NAMALWA (cell line): ENCODE measurements at places on chromosomes 7 and 10.

GRCh38 chr10:88991899-88992320 lies 1.3 kb downstream of the FAS start:
- no peak for DNase-seq

DNA sequence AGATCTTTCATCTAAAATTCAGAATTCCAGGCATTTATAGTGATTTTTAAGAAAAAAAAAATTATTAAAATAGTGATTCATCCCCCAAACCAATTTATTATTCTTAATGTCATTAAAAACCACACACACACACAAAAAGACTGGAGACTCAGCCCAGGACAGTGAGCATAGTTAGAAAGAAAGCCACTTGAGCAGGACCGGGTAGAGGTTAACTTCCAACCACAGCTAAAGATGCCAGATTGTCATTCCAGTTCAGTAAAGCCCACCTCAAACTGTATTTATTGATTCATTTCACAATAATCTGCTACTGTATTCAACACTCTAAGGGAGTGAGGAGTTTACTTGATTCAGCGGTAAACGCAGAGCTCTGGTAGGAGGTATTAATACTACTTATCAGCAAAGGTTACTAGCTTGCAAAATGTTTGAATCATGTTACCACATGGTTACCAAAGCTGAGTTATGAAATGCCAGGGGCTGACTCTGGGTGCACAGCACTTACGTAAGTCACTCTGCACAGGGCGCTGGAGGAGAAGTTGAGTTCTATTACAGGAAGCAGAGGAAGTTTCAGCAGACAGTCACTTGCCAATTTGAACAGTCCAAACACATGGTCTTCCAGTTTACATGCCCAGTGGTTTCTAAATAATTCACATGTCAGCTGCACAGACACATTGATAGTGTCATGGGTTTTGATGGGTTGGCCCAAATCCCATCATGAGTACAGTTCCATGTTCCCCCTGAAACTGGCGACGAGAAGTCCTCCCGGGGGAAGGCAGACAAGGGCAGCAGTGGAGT lies 64.6 kb downstream of the KLF6 start:
- DNase-seq: no peak

GRCh38 chr7:26199301-26200037 lies 1.1 kb downstream of the HNRNPA2B1 start:
- peak; percentile 61 for DNase-seq

DNA sequence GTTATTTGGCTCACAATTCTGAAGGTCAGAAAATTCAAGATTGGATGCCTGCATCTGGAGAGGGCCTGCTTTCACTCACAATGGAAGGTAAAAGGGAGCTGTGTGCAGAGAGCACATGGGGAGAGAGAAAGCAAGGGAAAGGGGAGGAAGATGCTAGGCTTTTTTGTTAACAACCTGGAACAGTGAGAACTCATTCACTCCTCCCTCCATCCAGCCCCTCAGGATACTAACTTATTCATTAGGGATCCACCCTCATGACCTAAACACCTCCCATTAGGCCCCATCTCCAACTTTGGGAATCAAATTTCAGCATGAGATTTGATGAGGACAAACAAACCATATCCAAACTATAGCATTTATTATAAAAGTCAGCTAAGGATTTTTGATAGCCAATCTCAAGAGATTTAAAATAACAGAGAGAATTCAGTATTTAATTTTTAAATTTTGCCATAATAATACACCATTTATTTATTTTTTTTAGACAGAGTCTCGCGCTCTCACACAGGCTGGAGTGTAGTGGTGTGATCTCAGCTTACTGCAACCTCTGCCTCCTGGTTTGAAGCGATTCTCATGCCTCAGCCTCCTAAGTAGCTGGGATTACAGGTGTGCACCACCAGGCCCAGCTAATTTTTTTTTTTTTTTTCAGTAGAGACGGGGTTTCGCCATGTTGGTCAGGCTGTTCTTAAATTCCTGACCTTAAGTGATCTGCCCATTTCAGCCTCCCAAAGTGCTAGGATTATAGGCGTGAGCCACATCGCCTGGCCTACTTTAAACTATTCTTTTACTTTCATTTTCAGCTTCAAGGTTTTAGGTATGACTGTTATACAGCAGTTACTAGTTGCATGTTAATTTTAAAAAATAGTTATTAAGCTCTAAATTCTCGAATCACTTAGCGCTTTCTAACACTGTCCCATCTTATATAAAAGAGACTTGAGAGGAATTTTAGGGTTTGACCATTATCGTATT lies 20.3 kb upstream of the ETV1 start:
- DNase-seq: no peak

- DNase-seq: no peak
Observed at GRCh38 chr10:30775779-30776591, 146.4 kb upstream of the LYZL2 start.

DNA sequence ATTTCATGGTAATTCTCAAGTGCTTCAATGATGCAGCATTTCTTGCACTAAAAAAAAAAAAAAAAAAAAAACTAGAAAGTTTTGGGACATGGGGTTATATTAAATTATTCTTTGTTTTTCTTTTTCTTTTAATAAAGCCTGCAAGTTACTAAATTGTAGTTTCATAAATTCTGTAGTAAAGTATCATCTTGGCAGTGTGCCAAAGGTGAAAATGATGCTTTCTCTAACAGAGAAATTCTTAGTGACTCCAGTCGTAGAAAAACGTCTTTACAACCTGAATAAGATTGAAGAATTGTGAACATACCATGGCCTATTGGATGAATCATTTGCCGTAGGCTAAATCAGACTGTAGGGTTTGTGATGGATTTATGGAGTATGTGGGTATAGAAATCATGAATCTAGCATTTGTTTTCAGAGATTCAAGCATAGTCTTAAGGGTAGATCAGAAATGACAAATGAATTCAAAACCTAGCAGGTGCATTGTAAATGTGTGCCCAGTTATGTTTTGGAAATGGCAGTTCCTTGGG lies 27.1 kb downstream of the RBM17 start:
- DNase-seq: no peak
